Fibroblast of skin of left biceps (primary cell): ENCODE measurements at places on chromosomes 3 and 15.

- DNase-seq = no peak
Observed at GRCh38 chr15:73989001-73989798, 2.9 kb downstream of the STOML1 start.

- DNase-seq = no peak
Observed at GRCh38 chr3:9168241-9168741, 81.2 kb downstream of the SRGAP3 start.

GRCh38 chr15:70703096-70703878 lies 60.1 kb downstream of the UACA start:
- no peak for DNase-seq

DNA sequence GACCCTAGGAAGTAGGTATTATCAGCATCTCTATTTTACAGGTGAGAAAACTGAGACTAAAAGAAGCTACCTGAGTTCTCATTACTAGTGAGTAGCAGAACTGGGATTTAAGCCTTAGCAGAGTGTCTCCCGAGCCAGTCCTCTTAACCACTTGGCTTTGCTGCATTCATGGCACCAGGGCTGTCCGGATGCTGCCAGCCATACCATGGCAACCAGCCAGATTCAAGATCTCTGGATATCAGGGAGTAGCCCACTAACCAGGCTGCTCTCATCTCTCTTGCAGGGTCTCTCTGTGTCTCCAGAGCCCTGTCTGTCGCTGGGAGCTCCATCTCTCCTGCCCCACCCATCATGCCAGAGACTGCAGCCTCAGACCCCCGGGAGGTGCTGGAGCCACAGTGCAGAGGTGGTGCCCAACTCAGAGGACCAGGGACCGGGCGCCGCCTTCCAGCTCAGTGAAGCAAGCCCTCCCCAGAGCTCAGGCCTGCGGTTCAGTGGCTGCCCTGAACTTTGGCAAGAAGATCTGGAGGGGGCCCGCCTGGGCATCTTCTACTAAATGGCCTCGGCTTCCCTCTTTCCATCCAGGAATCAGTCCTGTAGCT lies 1.7 kb downstream of the MESP2 start:
- no peak for DNase-seq

- no peak for DNase-seq
Observed at GRCh38 chr3:129001101-129001805, at the start of gene EFCC1. TSS of gene EFCC1 (plus strand) at chr3:129001304. CDS start at chr3:129001629, 325 bp downstream.

GRCh38 chr3:109351231-109351630 lies 13.9 kb upstream of the DPPA4 start:
- DNase-seq = no peak

DNA sequence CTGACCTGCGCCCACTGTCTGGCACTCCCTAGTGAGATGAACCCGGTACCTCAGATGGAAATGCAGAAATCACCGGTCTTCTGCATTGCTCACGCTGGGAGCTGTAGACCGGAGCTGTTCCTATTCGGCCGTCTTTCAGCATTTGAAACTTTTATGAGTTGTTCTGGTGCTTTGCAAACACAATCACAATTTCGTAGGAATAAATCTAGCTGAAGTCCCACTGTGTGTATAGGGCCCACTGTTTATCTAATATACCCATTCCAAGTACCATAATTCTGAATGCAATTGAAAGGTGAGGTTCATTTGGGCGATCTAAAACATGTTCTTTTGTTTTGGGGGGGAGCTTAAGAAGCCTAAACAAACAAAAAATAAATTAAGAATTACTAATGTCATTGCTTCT lies 572.1 kb downstream of the FGF12 start:
- DNase-seq = no peak

DNA sequence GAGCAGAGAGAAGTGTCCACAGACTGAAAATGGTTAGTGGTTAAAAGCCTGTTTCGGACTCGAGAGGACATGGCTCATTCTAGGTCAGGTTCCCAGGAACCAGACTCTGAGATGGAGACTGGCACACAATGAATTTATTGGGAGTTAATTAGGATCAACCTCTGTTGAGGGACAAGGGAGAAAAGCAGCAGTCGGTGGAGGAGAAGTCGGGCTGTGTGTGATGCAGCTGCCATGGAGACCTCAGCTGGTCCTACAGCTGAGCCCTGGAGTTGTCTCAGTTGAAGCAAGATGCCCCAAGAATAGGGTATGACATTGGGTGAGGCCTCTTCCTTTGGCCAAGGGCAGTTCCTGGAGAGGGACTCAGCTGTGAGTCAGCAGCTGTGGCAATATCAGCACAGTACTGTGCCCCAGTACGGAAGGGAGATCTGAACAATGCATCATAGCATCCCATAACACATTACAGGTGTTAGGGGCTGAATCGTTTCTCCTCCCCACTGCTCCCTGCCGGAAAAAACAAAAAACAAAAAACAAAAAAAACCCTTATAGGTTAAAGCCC lies 105.4 kb downstream of the ABHD5 start:
- no peak for DNase-seq

GRCh38 chr3:140035871-140036270 lies 100.9 kb downstream of the CLSTN2 start:
- no peak for DNase-seq

DNA sequence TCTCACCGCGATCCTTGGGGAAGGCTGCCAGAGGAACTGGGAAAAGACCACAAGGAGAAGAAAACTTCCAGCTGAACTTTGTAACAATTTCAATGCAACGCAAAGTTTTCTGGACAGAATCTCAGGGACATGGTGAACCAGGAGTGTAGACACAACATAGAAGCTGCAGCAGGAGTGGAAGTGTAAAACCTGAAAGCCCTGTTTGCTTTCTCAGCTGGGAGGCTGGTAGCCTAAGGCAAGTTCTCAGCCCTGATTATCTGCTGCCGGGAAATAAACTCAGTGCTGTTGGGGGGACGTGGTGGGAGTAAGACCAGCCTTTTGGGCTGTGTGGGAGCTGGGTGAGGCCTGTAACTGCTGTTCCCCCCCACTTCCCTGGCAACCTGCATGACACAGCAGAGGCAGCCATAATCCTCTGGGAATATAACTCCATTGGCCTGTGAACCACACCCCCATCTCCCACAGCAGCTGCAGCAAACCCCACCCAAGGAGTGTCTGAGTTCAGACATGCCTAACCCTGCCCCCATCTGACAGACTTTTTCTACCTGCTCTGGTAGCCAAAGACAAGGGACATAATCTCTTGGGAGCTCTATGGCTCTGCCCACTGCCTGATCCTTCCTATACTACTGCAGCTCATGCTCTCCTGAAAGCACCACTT lies 106.7 kb downstream of the ZNF621 start:
- DNase-seq = no peak

DNA sequence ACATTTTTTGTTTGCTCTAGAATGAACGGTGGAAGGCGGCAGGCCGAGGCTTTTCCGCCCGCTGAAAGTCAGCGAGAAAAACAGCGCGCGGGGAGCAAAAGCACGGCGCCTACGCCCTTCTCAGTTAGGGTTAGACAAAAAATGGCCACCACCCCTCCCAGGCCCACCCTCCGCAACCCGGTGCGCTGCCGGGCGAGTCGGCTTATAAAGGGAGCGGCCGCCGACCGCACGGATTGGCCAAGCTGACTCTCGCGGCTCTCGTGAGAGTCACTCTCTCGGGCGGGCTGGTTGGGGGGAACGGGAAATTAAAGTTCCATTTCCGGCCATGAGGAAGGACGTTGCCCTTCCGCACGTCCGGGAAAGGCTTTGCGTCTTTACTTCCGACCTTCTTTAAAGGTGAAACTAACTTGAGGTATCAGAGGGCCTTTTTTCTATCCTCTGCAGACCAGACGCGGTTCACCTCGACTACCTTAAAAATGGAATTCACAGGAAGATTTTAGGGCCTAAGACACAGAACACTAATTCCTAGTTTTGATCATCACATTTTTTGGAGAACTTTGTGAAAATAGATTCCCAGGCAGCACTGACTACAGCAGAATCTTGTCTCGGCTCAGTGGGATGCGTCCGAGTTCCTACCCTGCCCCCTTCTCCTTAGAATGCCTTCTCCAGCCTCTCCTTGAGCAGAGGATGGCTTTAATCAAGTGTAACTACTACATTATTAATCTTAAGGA lies at the start of gene TERC:
TSS of gene TERC (minus strand) at position 179 of the 731 bp plus-strand sequence.
- DNase-seq = peak; percentile 83
